ENCODE measurements at places on chromosomes 4 and X. TPM values are rescaled to one million over a fixed set of nuclear protein-coding genes. Genes with fewer than 3 reads are reported as not detected.
A peak's percentile ranks its signal among the peaks of the same experiment; 100 is the strongest.

The LRAT gene
- not detected for total RNA-seq

DNA sequence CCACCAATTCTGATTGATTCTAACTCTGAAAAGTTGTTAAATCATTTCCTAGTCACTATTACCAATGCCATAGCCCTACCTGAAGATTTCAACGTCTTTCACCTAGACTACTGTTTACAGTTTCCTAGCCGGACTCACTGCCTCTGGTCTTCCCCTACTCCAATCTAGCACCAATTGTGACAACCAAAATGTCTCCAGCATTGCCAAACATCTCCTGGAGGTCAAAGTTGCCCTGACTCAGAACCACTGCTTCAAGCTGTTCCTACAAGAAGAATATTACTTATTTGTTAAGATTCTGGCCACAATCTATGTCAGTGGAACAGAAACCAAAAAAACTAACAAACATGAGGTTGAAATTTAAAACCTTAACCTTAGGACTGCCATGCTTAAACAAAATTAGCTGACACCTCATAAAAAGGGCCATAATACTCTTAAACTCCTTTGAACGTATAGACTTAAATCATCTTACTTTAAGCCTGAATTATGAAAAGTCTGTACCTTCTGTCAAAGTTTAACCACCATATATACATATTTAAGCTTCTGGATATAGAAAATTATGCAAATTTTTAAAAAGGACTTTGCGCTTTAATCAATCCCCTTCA, 2.1 kb downstream of the PDS5A start:
- no peak for DNase-seq

- no peak for DNase-seq
Observed at GRCh38 chr4:118732591-118733330, 47.6 kb downstream of the METTL14 start.

- DNase-seq: peak; percentile 88
Observed at GRCh38 chrX:71118032-71118984, at the start of gene MED12. TSS of gene MED12 (plus strand) at chrX:71118596. CDS start at chrX:71118755, 159 bp downstream.

DNA sequence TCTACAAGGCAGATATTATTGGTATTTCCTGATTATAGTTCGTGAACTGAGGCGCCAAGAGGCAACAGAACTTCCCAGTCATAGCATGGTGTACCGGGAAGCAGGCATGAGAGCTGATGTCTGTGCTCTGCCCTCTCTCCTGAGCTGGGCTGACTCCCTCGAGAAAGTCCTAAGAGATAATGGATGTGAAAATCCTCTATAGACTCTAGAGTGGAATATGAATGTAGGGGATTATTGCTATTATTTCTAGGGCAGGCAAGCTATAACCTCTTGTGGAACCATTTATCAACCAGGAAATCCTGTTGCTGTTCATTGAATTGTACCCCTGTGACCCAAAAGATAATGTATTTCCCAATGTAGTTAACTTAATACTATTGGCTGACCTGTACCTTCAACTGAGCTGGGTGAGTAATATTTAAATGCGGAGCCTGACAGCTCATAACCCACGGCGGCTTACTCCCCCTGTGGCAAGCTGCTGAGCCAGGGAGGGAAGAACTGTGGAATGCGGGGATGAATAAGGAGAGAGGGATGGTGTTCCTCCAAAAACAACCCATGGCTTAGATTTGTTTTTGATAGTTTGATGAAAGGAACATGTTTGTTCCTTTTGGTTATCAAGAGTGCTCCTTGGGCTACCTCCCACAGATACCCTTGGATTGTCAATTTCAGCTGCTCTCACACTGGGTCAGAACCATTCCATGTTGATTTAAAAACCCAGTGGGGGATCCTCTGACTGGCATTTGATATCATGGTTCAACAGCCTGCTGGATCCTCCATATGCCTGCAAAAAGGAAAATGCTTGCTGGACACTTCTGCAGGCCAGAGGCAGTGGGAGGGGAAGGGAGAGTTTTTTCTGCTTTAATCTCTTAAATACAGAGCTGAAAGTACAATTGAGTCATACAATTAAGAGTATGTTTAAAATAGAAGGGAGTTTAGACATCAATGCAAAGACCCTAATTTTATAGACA, 339.0 kb upstream of the BOD1L1 start:
- no peak for DNase-seq

Data from activated T-cell treated with anti-CD3 and anti-CD28 coated beads, Interleukin-2, amount 50 U/mL, for 72 hours (primary cell).